NCI-H187 (cell line): ENCODE measurements at places on chromosomes 13 and 19.
A peak's percentile ranks its signal among the peaks of the same experiment; 100 is the strongest.

- DNase-seq, result no peak
These were observed 90.8 kb downstream of the TSHZ3 start for GRCh38 chr19:31258211-31259052.

- DNase-seq, result no peak
These were observed 7.1 kb downstream of the POLR1G start for GRCh38 chr19:45413497-45413896.

DNA sequence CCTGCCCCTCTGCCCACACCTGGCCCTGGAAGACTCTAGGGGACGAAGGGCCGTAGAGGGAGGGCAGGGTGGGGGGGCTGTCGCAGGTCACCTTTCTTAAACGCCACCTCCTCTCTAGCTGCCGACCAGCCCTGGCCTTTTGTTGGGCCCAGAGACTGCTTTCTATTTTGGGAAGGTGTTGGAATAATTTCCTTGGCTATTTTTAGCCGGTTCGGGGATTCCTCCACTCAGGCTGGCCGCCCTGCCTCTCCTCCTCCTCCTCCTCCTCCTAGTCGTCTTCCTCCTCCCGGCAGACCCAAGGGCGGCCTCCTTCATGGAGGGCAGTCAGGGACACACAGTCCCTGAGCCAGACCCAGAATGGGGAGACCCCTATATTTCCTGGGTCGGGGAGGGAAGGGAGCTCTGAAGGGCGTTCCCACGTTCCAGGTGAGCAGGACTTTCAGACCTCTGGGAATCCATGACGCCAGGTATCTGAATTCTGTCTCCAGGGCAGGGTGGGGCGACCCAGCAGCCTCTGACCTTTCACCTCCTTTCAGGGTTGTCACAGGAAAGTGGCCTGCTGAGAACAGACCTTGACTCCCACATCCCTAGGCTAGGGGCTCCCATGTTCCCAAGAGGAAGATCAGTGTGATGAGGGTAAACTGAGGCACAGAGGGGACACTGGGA lies 19.9 kb downstream of the GADD45B start:
- no peak for DNase-seq

GRCh38 chr19:36054733-36055686 lies at the start of gene WDR62:
Gene WDR62, plus strand, starts transcription at chr19:36054897. Its CDS starts 75 bp downstream, at chr19:36054972.
- peak; percentile 90 for DNase-seq

- DNase-seq, result no peak
These were observed 29.2 kb downstream of the PIP5K1C start for GRCh38 chr19:3670796-3671679.

GRCh38 chr13:75222031-75222430 lies 259.9 kb downstream of the TBC1D4 start:
- no peak for DNase-seq

DNA sequence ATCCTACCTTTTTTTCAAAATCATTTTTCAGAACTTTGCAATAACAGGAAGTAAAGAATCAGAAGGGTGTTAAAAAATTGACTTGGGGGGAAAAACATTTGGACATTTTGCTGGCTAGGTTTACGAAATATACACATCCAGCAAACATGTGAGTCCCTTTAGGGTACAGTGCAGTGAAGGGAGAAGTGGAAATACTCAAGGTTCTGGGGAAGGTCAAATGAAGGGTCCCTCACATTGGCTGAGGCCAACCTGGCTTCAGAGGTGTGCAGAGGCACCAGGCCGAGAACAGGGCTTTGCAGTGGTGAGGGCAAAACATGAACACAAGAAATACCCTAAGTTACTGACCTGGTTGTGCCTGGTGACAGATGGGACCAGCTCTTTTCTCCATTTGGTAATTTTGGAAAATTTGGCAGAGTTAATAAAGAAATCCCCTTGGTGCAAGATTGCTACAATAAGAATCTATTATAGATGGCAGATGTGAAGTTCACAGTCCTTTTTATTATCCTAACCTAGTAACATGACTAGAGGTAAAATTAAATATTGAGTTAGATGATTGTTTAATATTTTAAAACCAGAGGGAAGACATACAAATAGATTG lies 1.5 kb upstream of the UPF3A start:
- DNase-seq, result no peak

DNA sequence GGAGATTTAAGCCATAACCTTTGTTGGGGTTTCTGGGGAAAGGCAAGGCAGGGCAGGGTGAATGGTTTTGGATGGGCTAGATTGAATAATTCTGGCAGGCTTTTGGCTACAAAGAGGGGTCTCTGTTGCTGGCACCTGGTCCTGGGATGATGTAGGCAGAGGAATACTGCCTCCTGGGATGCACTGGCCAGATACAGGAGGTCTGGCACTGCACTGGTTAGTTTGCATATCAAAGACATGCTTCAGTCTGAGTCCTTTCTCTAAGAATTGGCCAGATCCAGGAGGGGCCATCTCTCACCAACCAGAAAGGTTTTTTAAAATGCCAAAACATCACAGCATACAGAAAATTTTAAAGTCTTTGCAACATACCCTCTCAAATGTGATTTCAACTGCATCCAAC lies 8.0 kb upstream of the MEDAG start:
- no peak for DNase-seq

GRCh38 chr19:51628153-51628939 lies 1.9 kb downstream of the SIGLEC5 start:
- no peak for DNase-seq
